NCI-H526 (cell line): ENCODE measurements at places on chromosomes 11 and 22.

DNA sequence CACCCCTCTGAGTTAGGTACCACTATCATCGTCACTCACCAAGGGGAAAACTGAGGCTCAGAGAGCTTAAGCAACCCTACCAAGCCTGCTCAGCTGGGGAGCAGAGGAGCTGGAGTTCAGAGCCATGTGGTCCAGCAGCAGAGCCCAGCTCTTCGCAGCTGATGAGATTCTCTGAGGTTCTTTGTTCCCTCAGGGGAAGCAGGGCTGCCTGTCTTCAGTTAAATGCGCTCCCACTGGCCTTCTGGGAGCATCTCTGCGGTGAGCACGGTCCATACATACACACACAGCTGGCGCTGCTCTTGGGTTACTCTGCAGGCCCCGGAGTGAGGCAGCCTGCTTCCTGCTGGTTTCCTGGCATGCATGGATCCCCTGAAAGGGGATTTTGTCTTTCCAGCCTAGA is 5.2 kb upstream of the PTGDR2 start:
- DNase-seq = no peak

DNA sequence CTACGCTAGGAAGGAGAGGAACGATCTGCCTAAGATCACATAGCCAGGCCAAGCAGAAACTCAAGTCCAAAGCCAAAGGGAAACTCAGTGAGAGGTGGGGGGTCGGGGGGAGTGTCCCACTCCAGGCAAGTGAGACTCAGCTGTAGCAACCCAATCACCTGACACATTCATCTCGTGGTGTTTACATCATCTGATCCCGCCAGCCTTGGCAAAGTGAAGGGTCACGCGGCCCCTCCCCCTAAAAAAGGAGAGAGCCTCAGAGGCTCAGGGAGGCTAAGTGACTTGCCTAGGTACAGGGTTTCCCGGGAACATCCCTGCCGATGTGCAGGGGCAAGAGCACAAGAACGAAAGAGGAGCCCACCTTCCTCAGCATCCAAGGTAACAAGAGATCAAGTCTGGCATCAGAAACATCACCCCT is 21.5 kb downstream of the MYH9 start:
- no peak for DNase-seq

- no peak for DNase-seq
These were observed 25.4 kb downstream of the CCKBR start for GRCh38 chr11:6285019-6285418.

- no peak for DNase-seq
These were observed 2.0 kb upstream of the NRGN start for GRCh38 chr11:124737638-124738305.

GRCh38 chr11:107427569-107428180 is 29.9 kb downstream of the CWF19L2 start:
- DNase-seq = no peak

DNA sequence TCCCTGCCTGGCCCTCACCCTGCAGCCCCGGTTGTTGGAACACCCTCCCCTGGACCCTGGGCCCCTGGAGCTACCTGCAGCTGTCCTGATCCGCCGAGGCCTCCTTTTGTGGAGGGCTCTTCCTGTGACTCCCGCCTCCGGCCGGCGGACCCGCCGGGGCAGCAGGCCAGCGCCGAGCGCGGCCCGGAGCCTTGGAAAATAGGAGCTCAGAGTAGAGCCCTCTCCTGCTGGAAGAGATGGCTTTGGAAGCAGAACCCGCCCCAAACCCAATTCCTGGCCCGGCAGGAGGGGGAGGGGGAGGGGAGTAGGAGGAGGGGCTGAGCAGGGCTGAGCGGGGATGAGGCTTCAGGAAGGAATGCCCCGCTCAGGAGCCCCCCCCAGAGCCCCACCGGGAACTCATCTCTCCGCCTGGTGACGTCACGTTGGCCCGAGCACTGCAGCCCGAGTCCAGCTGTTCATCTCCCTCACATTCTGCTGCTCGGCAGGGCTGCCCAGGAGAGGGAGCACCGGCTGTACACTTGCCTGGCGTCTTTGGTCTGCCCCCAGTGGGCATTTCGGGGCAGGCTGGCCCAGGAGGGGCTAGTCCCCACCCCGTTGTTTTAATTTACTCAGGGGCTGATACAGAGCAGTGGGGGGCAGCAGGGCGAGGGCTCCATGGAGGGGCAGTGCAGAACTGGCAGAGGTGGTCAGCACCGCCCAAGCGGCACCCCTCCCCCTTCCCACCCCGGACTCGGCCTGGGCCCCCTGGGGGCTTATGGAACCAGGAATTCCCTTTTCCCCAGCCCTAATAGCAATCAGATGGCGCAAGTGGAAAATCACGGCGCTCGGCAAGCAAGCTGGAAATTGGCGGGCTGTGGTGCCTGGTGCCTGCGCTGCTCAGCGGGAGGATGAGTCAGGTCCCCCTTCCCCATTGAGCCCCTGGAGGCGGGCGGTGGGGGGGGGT is at the start of gene MRGPRF:
Gene MRGPRF (minus strand): TSS at position 238 of the 943 bp plus-strand sequence. CDS start 3,345 bp downstream, outside the sequence.
- peak; percentile 26 for DNase-seq

- DNase-seq = no peak
These were observed 12.9 kb upstream of the CDKN1C start for GRCh38 chr11:2898366-2899079.

DNA sequence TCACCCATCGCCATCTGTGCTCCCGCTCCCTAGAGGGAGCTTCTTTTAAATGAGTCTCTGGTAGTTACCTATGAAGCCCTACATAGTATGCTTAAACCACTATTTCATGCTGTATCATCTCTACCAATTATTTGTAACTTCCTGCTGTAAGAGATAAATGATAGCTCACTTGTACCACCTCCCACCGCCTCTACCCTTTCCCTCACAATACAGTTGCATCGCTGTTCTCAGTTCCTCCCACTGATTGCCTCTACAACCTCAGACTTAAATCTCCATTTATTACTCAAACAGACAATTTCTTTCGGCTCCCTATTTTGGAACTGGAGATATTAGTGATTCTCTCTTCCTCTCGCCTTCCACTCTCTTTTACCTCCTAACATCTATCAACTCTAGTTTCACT is 222.9 kb upstream of the ZC3H12C start:
- no peak for DNase-seq

GRCh38 chr11:86175626-86176025 is 68.9 kb upstream of the EED start:
- no peak for DNase-seq

DNA sequence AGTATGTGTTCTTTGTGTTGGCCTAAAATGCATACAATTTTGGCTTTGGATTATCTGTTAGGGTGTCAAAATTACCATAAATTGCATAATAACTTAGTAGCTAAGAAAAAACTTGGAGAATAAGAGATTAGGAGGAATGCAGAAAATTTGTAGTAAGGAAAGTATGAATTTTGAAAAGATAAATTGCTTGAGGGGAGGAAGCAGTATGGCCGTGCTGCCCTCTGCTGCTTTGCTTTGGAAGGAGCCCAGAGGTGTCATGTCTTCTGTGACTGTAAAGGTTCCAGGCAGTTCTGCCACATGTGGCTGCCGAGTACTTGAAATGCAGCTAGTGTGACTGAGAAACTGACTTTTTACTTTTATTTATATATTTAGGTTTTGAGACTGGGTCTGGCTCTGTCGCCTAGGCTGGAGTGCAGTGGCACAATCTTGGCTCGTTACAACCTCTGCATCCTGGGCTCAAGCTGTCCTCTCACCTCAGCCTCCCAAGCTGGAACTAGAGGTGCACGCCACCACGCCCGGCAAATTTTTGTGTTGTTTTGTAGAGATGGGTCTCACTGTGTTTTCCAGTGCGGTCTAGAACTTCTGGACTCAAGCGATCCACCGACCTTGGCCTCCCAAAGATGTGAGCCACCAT is 1.8 kb downstream of the ADSL start:
- peak; percentile 36 for DNase-seq

GRCh38 chr11:104124979-104125378 is 39.0 kb downstream of the PDGFD start:
- DNase-seq = no peak

GRCh38 chr11:62542750-62543567 is 3.6 kb downstream of the AHNAK start:
- peak; percentile 87 for DNase-seq

DNA sequence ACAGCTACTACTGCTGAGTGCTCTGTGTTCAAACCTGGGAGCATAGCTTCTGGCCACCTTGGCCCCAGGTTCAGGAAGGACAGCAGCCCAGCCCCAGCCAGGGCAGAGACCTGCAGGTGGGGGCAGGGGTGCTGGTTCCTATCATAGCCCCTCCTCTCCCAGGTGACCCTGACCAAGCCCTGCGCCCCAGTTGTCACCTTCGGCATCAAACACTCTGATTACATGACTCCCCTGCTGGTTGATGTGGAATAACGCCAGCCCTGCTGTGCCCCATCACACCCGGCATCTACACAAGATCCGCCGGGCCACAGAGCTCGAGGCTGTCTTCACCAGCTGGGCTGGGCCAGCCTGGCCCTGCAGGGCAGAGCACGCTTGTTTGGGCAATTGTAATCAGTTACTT is 6.9 kb downstream of the SCGB1C1 start:
- no peak for DNase-seq

DNA sequence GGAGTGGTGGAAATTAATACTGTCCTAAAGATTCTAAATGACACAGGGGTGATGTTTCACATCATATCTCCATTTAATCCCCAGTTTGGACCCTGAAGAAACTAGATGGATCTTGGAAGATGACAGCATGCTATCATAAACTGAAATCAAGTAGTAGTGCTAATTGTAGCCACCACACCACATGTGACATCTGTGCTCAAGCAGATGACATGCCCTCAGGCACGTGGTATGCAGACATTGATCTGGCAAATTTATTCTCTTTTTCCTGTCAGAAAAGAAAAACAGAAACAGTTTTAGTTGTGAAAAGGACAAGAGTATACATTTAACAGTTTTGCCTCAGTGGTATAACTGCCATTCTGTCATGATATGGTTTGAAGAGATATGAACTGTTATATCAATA is 52.9 kb upstream of the PGR start:
- no peak for DNase-seq

- DNase-seq = no peak
These were observed 56.8 kb downstream of the GUCY1A2 start for GRCh38 chr11:106961518-106961917.

DNA sequence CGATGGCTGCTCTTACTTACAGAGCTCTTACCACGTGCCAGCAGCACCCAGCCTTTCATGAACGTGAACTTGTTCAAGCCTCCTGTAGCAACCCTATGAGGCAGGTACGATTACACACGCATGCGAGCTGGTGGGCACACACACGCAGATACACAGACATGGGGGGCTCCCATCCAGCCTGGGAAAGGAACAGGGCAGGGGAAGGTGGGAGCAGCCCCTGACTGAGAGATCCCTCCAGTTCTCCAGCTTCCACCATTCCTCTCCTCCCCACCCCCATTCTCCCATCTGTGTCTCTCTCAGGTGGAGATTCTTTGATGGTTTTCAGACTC is 37.6 kb upstream of the WNT11 start:
- DNase-seq = no peak

GRCh38 chr22:50025993-50026392 is 13.4 kb upstream of the IL17REL start:
- DNase-seq = no peak

DNA sequence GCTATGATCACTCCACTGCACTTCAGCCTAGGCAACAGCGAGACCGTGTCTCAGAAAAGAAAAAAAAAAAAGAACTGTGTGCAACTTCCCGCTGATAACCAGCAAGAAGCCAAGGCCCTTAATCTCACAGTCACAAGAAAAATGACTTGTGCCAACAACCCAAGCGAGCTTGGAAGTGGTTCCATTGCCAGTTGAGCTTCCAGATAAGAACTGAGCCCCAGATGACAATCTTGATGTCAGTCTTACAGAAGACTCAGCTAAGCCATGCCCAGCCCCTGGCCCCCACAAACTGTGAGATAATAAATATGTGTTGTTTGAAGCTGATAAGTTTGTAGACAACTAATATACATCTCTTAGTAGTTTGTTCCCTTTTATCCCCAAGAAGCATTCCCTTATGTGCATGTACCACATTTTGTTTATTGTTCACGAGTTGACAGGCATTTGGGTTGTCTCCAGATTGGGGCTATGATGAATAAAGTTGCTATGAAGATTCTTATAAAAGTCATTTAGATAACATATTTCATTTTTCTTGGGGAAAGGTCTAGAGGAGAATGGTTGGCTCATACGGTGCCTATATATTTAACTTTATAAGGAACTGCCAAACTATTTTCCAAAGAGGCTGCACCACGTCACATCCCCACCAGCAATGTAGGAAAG is 85.9 kb downstream of the TIMP3 start:
- no peak for DNase-seq

DNA sequence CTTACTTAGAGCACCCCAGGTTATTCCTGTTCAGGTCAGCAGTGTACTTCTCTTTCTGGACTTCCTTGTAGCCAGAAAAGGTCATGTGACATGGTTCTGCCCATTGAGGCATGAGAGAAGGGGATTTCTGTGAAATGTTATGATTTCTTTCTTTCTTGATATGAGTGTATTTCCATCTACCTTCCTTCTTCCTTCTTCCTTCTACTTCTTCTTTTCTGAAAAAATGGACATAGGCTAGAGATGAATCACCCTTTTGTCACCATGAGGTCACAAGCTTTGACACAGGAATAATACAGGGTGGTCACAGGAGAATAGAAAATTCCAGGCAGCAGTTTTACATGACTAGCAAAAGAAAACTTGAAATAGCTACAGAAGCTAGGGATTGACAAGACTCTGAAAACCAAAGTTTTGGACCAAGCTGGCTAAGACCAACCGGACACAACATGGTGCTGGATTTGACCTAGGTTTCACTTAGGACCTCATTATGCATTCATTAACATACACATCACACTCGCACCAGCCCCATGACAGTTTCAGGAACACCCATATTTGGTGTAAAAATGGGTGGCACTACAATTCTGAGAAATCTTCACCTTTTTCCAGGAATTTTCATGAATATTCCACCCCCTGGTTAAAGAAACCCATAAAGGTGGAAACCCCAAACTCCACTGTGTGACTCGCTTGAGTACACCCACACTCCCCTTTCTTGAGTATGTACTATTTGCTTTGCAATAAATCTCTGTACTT is 21.2 kb upstream of the MAP6 start:
- no peak for DNase-seq

- DNase-seq = peak; percentile 11
These were observed 56.9 kb upstream of the PRR5 start for GRCh38 chr22:44645083-44645482.

DNA sequence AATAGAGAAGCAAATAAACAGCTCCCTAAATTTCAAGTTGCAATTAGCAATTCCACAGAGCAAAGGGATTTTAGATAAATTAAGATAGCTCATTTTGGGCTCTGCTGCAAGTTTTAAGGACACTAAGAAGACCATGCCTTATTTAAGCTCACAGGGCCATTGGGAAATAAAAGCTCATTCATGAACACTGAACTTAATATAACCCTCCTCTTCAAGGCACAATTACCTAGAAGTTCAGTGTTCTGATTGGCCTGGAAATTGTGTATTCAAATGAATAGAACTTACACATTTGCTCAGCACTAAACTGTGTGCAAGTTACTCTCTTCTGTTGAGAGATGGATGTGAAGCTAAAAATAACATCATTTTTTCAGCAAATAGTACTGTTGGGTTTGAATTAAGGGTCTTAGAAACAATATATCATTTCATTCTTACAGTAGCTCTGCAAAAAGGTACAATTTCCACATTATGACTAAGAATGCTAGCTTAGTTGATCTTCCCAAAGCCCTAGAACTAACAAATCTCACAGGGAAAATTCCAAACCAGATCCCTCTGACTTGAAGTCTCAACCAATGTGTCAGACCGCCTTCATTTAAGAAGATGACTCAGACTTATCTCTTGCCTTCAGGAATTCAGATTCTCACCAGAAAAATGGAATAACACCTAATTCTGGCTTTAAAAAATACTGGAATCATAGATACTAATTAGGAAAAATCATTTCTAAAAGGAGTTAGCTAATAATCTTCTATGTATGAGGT is 87.4 kb upstream of the LRRC55 start:
- DNase-seq = no peak
